ENCODE measurements at places on chromosomes 11 and 22.
A peak's percentile ranks its signal among the peaks of the same experiment; 100 is the strongest.

GRCh38 chr11:118565051-118565450 lies 680 bp downstream of the IFT46 start:
- DNase-seq = no peak

GRCh38 chr11:8277691-8278090 lies 14.0 kb upstream of the LMO1 start:
- DNase-seq = no peak

GRCh38 chr11:2573240-2574042 lies 126.4 kb downstream of the KCNQ1OT1 start:
- DNase-seq = no peak

- DNase-seq = no peak
Measured at GRCh38 chr11:111305162-111305802, 6.9 kb downstream of the POU2AF3 start.

GRCh38 chr11:10413268-10413667 lies 41.8 kb upstream of the AMPD3 start:
- DNase-seq = no peak

DNA sequence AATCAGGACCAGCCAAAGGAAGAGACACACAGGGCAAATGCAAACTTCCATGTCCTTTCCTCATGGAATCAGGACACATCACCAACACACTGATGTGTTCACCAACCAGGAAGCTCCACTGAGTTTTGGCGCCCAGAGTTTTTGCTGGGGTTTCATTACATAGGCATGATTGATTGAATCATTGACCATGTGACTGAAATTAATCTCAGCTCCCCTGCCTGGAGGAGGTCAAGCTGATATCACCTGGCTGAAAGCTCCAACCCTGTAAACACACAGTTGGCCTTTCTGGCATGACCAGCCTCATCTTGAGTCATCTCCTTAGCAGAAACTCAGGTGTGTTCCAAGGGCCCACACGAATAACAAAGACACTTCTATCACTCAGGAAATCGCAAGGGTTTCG lies 133.2 kb downstream of the TRIM29 start:
- no peak for DNase-seq

DNA sequence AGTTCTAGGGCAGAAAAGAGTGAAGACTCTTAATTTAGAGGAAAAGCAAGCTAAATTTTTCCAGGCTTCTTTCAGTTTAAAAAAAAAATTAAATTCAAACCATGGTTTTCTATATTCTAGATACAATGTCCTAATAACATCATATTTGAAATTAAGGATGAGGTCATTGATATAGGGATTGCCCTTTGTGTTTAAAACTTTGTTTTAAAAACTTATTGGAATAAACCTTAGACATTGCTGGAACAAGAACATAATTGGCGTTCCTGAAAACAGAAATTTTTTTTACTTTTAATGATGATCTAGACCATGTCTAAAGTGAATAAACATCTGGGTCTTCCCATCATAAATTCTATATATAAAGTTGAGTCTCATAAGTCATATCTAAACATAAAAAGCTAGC lies 859.4 kb upstream of the CHORDC1 start:
- DNase-seq = no peak

- no peak for DNase-seq
Measured at GRCh38 chr22:38406617-38407016, 48.4 kb downstream of the KCNJ4 start.

DNA sequence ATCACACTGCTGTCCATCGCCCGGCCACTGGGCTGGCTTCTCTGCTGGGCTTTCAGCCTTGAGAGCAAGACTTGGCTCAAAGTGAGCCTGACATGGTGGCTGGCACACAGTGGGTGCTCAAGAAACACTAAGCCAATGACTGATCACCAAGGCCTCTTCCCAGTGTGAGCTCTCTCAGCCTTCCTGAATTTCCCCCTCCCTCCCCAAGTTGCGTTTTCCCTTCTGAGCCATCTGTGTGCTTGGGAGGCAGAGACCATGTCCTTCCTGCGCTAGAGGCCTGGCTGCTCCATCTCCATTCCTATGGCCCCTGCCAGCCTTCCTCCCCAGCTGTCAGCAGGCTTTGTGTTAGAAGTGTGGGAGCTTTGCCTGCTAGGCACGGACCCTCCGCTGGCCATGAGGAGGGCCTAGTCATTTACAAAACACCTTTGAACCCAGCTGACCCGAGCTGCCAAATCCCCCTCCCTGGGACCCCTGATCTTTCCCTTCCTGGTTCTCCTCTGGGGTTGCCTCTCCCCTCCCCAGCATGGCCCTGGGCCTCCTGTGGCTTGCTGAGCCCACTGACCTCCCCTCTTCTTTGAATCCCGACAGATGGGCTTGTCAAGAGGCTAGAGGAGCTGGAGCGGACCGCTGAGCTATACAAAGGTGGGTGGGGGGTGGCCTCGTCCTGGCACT lies 13.2 kb downstream of the PICK1 start:
- DNase-seq = no peak

GRCh38 chr11:105738986-105739795 lies 129.3 kb downstream of the GRIA4 start:
- DNase-seq = no peak

DNA sequence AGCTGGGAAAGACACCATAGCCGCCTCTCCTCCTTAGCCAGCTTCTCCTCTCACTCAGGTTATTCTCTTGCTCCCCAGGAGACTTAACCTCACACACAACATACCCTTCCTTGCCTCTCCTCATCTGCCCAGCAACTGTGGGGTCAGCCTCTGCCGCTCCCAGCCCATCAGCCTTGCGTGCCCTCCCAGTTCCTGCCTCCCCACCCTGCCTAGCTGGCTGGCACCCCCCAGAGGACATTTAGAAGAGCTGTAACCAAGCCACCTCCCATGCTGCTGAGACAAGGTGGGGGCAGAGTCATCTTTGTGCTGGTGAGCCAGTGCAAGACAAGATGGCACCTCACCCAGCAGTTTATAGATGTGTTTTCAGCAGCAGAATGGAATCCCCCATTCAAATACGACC lies 38.2 kb downstream of the TOM1 start:
- DNase-seq = no peak

- DNase-seq = peak; percentile 69
Measured at GRCh38 chr11:43880640-43881159, at the start of gene ALKBH3. ALKBH3 (plus strand) TSS chr11:43880831; CDS start chr11:43882653, 1,822 bp downstream.

DNA sequence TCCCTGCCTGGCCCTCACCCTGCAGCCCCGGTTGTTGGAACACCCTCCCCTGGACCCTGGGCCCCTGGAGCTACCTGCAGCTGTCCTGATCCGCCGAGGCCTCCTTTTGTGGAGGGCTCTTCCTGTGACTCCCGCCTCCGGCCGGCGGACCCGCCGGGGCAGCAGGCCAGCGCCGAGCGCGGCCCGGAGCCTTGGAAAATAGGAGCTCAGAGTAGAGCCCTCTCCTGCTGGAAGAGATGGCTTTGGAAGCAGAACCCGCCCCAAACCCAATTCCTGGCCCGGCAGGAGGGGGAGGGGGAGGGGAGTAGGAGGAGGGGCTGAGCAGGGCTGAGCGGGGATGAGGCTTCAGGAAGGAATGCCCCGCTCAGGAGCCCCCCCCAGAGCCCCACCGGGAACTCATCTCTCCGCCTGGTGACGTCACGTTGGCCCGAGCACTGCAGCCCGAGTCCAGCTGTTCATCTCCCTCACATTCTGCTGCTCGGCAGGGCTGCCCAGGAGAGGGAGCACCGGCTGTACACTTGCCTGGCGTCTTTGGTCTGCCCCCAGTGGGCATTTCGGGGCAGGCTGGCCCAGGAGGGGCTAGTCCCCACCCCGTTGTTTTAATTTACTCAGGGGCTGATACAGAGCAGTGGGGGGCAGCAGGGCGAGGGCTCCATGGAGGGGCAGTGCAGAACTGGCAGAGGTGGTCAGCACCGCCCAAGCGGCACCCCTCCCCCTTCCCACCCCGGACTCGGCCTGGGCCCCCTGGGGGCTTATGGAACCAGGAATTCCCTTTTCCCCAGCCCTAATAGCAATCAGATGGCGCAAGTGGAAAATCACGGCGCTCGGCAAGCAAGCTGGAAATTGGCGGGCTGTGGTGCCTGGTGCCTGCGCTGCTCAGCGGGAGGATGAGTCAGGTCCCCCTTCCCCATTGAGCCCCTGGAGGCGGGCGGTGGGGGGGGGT lies at the start of gene MRGPRF:
MRGPRF (minus strand) TSS at position 238 of the 943 bp plus-strand sequence. CDS start 3,345 bp downstream, outside the sequence.
- no peak for DNase-seq

- DNase-seq = no peak
Measured at GRCh38 chr11:121603316-121603715, 150.5 kb upstream of the SORL1-AS1 start.

- DNase-seq = no peak
Measured at GRCh38 chr11:75063741-75064314, 32.8 kb downstream of the OR2AT4 start.

- peak; percentile 43 for DNase-seq
Measured at GRCh38 chr11:128776424-128777284, 82.8 kb downstream of the FLI1 start.

GRCh38 chr22:19798891-19799293 lies 38.3 kb downstream of the TBX1 start:
- no peak for DNase-seq

DNA sequence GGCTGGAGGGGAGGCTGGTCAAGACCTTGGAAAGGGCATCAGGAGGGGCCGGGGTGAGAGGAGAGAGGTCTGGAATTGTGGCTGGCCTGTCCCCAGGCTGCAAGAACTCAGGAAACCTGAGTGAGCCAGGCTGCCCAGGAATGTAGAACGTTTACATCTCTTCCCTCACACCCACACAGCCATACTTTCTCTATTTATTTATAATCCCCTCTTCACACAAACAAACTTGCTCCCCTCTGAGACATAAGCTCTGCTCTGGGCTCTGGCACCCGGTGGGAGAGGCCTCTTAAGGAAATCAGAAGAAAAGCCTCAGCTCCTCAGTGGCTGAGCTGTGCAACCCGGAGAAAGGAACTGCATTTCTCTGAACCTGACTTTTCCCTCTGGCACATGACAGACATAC lies 5.5 kb downstream of the CHRDL2 start:
- no peak for DNase-seq

DNA sequence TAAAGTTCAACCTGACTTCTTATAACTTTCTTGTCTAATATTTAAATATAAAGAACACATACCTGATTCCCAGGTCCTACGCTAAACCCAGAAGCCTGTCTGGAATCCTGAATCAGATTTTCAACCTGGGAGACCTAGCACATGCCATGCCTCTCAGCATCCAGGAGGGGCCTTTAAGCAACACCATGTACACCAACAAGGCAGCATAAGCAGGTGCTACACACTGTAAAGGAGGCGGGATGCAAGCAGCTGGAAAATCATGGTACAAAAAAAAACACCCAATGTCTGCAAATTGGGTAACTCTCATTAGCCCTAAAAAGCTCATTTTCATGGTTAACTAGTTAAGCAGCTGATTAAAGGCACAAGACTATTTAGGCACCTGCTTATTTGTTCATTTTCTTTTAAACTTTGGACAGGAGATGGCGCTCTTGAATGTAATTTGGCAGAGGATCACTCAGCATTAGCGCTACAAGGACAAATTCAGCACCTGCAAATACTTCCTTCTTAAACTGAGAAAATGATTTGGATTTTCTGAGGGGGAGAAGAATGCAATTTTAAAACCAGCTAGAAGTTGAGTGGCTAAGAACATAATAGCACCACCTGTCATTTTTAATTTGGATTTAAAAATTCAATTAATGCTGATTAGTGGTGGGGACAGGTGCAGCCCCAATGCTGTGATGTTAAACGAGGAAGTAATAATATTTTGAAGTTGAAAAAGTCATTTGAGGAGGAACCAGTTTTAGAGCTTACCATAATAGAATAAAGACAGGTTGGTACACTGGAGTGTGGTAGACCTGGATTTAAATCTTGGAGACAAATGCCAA lies 104.0 kb downstream of the FAR1 start:
- peak; percentile 71 for DNase-seq

DNA sequence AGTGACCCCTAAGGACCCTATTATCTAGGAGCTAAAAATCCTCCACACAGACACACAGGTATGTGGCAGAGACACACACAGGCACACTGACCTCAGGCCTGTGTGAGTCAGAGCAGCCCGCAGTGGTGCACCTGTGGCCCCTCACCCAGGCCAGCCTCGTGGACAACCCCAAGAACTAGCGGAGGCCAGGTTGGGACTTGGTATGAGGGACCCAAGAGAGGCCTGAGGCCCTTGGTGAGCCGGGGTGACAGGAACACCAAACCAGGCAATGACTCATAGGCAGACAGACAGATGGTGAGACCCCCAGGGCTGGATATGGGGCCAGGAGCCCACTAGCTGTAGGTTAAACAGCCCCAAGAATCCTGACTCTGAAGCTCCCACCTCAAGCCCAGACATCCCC lies 6.0 kb downstream of the CASTOR1 start:
- no peak for DNase-seq

- no peak for DNase-seq
Measured at GRCh38 chr11:30876228-30876627, 290.1 kb upstream of the MPPED2 start.

- no peak for DNase-seq
Measured at GRCh38 chr11:65558002-65558929, at the start of gene LTBP3. LTBP3 (minus strand) TSS chr11:65558359; CDS start chr11:65557959, 400 bp downstream.
